Activated CD4-positive, alpha-beta T cell treated with anti-CD3 and anti-CD28 coated beads, Interleukin-2, amount 50 U/mL, for 24 hours (primary cell): ENCODE measurements at places on chromosomes 6 and 20.

DNA sequence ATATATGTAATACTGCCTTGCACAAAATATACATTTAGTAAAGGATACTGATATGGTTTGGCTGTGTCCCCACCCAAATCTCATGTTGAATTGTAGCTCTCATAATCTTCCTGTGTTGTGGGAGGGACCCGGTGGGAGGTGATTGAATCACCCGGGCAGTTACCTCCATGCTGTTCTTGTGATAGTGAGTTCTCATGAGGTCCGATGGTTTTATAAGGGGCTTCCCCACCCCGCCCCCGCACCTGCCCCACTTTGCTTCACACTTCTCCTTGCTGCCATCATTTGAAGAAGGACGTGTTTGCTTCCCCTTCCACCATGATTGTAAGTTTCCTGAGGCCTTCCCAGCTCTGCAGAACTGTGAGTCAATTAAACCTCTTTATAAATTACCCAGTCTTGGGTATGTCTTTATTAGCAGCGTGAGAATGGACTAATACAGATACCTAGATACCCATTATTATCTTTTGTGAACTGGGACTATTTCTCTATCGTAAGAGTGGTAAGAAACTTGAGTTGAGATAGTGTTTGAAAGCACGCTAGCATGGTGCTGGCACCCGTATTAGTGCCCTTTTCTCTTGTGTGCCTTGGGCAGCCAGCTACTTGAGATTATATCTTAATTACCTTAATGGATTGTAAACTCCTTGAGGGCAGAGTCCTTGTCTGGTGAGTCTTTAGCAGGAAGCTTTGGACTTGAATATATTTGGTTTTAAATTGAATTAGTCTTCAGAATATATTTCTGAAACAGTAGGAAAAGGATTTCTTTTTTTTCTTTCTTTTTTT is 25.6 kb downstream of the TOP1 start:
- no peak for DNase-seq

- no peak for DNase-seq
Observed at GRCh38 chr6:84777888-84778287, 13.5 kb upstream of the TBX18 start.

DNA sequence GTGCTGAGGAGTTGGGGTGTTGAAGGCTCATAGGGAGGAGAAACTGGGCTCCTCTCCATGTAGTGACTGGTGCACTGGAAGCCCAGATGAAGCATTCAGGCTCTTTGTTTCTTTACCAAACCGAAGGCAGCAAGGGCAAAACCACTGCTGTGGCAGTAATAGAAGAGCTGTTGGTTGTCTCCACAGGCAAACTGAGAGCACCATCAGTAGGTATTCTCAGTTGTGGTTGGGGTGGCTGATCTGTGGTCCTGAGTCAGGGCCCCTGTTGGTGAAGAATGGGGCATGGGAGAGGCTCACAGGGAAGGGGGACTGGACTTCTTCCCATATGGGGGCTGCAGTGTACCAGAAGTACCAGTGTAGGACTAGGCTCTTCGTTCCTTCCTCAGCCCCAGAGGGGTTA is 460.2 kb upstream of the IMPG1 start:
- DNase-seq: no peak

DNA sequence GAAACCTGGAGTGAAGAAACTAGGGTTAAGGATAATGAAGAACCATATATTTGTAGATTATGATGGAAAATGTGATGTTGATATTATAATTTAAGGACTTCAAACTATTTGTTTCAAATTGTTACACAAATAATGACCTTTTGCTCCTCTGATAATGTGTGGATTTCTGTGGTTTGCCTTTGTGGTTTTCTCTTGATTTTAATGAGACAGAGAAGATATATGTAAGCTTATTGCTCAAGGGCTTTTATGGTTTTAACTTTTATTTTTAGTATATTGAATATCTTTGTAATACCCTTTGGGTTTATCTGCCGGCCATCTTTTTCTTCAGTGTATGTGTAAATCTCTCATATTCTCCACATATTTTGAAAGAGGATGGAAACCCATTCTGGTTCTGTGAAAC is 362.3 kb downstream of the RIMS1 start:
- no peak for DNase-seq

DNA sequence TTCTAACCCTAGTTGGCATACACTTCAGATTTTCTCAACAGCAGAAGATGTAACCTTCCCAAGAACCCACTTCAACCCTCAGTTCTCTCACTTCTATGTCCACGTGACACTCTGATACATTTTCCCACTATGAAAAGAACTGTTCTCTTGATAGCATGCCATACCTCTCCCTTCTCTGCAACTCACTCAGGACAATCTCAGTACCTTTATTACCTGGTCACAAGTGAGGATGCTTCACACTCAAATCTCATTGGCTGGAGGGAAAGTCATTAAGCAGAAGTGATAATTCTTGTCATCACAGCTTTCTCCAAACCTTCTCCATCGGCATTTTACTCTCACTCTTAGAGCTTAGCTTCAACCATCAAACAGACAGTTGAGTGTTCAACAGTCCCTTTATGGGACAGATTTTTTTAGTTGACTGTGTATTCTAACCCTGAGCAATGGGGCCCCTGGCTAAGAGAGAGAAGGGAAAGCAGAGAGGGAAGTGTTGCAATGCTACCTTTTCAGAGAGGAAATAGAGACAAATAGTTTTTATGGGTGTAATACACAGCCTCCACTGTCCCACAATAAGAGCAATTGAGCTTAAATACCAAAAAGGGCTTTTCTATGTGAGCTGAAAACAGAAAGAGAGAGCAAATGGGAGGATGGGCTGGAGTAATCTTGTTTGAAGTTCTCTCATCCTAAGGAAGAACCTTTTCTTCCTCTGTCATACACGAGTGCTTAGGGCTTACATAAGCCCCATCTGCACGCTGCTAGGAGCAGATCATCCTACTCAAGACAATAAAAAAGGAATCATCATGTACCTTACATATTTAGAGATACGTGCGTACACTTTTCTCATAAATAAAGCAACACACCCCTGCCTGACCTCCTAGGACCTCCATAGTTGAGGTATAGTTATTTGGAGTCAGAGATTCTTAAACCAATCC is 16.0 kb downstream of the HLA-DPA1 start:
- no peak for DNase-seq

- no peak for DNase-seq
Observed at GRCh38 chr6:174036-174435, 118.3 kb upstream of the DUSP22 start.

DNA sequence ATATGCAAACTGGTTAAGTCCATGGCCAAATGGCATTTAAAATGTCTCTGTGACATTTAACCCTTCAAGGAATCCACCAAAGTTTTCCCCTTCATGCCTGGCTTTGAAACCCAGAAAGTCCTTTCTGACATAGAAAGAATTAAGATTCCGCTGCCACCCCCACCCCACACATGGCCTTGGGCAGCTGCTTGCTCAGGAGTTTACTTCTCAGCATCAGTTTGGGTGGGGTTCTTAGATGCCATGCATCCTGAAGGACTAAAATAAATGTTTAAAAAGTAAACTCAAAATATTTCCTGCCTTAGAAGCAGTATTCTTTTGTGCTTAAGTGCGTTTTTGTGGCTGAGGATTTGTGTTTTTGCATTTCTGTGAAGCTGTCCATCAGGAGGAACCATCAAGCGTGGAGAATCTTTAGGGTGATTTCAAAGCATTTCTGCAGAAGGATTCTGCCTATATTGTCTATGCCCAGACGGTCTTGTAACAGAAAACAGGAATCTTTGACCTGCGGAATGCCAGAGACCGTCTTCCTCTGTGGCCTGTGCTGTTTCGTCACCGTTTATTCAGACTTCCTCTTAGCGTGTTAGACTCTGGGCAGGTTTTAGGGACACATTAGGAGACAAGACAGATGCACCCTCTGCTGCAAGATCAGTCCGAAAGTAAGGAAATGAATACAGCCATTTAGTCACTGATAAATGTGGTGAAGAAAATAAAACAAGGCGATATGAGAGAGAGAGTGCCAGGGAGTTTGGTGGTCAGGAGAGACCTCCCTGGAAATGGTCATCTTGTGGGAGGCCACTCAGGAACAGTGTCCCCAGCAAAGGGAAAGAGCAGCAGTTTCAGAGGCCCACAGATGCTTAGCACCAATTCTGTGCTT is 6.2 kb downstream of the DUSP22 start:
- DNase-seq: no peak

GRCh38 chr20:63530788-63531160 is 6.4 kb downstream of the PTK6 start:
- DNase-seq: no peak

- DNase-seq: no peak
Observed at GRCh38 chr6:6920987-6921313, 186.8 kb upstream of the RREB1 start.

DNA sequence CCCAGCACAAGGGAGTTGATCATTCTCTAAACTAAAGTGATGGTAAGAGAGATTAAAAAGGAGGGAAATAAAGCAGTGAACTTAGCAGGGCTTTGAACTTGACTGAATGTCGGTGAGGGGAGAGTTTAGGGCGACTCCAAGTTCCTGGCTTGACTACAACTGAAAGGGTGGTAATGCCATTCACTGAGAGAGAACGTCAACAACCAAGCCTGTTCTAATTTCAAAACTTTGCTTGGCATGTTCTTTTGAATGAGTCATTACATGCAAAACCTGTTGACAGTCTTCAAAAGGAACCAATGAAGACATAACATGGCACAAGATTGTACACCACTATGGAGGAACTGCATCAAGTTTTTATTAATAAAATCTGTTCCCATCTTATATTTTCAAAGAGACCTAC is 10.3 kb upstream of the MYB start:
- peak; percentile 22 for DNase-seq

DNA sequence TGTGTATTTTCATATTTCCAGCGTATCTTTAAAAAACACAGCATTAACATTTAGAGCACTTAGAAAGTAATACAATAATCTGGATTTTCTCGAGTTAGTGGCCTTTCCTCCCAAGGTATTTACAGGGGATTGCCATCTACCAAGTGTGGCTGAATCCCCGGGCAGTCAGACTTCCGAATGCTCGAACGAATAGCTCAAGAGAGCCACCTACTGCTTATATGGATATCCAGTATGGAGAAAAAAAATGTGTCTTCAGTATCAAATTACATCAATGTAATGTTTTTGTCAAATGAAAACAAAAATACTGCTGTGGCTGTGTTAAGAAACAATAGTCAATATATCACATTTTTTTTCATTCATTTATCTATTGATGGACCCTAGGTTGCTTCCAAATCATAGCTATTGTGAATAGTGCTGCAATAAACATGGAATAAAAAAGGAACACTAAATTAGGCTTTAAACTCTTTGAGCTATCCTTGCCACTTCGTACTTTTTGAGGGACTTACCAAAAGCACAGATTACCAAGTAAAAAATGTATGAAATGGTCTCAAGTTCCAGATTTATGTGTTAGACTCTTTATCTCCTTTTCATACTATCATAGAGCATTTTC is 654.5 kb upstream of the PTCHD4 start:
- DNase-seq: no peak

- DNase-seq: no peak
Observed at GRCh38 chr6:44980841-44981240, 347.3 kb upstream of the RUNX2 start.

- peak; percentile 79 for DNase-seq
Observed at GRCh38 chr6:26312501-26313397, 52.2 kb upstream of the BTN3A2 start.

- no peak for DNase-seq
Observed at GRCh38 chr6:70673601-70674000, 5.9 kb downstream of the SMAP1 start.
